ENCODE measurements at places on chromosomes 7 and 10.

DNA sequence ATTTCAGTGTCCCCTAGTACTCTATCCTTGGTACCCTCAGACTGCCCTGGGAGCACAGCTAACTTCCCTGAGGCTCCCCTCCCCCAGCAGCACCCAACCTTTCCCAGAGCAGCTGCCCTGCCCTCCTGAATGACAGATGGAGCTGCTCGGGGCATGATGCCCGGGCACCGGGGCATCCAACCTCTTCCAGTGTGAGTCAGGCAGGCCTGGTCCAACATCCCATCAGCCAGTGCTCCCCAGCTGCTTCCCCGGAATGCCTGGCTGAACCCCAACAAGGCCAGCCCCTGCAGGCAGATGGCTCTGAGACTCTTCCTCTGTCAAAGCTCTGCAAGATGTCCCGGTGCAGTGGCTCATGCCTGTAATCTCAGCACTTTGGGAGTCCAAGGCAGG, 11.9 kb upstream of the TSPAN15 start:
- no peak for DNase-seq

GRCh38 chr10:21502348-21502740, 23.1 kb downstream of the SKIDA1 start:
- no peak for DNase-seq

DNA sequence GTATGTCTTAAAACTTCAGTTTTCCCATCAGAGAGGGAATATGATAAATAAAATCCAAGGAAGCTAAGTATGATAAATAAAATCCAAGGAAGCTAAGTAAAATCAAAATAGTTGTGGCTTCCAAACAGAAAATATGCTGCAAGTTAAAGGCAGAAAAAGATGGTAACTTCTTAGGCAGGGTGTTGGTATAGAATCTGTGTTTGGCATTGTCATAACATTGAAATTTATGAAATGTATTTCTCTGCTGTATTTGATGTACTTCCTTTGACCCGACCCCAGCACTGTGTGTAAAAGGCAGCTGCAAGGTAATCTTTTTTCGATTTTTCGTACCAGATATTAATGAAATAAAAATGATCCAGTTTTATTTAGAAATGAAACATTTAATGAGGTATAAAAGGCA, 537.2 kb downstream of the TFEC start:
- DNase-seq, result no peak

DNA sequence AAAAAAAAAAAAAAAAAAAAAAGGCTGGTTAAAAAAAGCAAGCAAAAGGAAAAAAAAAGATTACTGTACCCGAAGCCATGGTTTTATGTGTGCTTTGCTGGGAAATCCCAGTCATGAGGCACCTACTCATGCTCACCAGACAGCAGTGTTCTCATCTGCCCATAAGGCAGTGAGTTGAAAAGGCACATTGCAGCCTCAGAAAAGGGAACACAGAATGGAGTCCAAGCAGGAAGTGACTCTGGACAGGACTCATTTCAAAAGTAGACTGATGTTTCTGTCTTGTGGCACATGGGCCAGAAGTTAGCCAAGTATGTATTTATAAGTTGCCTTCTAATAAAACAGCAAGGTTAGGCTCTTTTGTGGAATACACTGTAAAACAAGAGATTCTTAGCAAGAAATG, 40.2 kb downstream of the PDSS1 start:
- DNase-seq, result no peak

GRCh38 chr7:102275123-102275703, 11.5 kb upstream of the SH2B2 start:
- DNase-seq, result no peak

DNA sequence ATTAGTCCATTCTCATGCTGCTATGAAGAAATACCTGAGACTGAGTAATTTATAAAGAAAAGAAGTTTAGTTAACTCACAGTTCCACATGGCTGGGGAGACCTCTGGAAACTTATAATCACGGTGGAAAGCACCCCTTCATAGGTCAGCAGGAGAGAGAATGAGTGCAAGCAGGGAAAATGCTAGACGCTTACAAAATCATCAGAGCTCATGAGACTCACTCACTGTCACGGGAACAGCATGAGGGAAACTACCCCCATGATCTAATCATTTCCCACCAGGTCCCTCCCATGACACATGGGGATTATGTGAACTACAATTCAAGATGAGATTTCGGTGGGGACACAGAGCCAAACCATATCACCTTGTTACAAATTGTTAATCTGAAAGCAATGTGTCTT, 15.8 kb downstream of the TAS2R39 start:
- no peak for DNase-seq

GRCh38 chr10:6200734-6201515, 1.8 kb upstream of the PFKFB3 start:
- no peak for DNase-seq

DNA sequence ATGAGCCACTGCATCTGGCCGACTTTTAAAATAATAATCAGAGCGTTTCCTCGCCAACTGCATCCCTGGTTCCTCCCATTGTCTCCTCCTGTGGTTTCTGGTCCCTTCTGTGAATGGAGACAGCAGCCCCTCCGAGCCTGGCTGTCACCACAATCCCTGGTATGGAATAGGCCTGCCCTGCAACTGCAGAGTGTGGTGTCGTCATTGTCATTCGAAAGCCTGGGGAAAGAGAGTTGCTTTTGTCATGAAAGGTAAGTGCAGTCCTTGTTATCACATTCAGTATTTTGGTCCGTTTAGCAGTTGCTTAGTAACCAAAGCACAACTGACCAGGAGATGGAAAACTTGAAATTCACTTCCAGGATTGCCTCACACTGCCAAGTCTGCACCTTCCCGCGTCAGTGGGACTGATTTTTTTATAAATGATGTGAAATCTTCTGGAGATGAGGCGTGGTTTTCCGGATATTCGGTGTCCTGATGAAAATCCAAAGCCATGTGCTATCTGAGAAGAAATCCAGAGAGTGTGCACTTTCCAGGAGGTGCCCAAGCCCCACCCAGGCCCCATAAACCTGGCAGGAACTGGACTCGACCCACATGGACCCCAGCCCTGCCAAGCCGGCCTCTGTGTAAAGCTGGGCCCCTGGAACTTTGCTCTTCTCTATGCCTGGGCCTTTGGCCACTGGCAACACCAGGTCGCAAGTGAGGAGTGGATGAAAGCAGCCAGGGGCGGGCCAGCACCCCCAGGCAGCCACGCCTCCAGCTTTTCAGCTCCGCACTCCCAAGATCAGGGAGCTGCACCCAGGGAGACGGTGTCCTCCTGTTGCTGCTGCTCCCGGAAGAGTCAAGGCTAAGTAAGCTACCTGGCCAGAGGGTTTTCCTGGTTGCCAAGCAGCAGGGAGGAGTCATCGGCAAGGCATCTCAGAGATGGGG, 133.7 kb upstream of the SH2B2 start:
- DNase-seq, result no peak

DNA sequence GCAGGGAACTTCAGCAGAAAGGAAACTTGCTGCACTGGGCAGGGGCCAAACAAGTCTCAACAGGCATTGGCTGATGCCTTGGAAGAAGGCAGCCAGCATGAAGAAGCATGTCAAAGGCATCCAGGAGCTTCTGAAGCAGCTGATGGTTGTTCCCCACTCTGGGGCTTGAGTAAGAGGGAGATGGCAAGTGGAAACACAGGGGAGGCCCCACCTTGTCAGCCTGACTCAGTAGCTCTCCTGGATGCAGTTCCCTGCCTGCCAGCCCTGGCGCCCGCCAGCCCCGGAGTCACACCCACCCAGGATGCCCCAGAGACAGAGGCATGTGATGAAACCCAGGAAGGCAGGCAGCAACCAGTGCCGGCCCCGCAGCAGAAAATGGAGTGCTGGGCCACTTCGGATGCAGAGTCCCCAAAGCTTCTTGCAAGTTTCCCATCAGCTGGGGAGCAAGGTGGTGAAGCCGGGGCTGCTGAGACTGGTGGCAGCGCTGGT, 96.5 kb downstream of the TACC2 start:
- DNase-seq, result no peak

GRCh38 chr10:120946497-120946896, 95.3 kb downstream of the WDR11 start:
- DNase-seq, result no peak

DNA sequence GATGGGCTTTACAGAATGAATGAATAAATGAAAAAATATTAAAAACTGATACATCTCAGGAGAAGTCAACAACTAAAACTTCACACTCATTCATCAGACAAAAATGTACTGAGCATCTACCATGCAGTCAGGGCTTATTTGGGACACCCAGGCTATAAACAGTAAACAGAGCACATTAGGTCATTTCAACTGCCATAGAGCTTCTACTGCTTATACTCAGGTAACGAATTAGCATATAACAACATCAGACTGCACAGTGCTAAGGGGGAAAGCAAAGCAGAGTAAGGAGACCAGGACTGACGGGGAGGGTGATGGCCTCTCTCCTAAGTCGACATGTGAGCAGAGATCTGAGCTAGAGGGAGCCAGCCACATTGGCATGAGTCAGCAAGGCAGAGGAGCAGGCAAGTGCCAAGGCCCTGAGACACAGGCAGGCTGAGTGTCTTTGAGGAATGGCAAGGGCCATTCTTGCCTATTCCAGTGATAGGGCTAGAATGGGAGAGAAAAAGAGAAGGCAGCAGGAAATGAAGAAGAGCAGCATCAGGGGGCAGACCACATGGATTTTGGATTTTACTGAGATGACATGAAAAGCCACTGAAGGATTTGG, 528.9 kb downstream of the PARD3 start:
- DNase-seq, result no peak

- no peak for DNase-seq
Measured at GRCh38 chr10:47023237-47024045, 112.2 kb downstream of the PTPN20 start.

DNA sequence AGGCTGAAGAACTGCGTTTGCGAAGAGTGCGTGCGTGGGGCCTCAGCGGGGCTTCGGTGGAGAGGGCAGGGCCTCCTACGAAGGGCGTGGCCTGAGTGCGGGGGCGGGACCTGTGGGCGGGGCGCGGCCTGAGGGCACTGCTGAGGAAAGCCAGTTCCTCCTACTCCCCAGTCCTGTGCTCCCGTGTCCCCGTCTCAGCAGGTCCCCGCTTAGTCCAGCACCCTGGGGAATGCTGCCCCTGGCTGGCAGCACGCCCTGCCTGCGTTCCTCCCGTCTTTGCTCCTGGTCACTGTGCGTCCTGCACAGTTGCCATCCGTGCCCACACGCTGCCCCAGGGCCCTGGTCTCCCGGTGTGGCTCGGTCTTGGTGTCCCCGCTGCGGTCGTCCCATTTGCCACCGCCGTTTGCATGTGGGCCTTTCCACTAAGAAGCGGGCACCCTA, 177.1 kb downstream of the ZNF248 start:
- DNase-seq, result no peak

DNA sequence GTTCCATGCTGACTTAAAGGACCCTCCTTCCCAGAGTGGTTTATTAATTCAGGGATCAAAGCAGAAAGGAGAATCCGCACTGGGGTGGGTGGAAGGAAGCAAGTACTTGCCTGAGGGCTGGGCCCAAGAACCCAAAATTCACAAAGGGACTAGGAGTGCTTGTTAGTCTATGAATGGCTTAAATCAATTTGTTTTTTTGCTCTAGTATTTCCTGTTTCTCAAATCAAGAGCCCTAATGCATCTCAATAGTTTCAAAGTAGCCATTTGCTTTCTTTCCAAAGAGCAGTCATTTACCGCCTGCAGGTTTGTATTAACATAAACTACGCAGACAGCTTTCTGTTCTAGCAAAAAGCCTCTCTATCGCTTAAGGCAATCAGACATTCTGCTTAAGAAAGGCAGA, 44.2 kb upstream of the SLC35G1 start:
- DNase-seq, result peak; percentile 77

DNA sequence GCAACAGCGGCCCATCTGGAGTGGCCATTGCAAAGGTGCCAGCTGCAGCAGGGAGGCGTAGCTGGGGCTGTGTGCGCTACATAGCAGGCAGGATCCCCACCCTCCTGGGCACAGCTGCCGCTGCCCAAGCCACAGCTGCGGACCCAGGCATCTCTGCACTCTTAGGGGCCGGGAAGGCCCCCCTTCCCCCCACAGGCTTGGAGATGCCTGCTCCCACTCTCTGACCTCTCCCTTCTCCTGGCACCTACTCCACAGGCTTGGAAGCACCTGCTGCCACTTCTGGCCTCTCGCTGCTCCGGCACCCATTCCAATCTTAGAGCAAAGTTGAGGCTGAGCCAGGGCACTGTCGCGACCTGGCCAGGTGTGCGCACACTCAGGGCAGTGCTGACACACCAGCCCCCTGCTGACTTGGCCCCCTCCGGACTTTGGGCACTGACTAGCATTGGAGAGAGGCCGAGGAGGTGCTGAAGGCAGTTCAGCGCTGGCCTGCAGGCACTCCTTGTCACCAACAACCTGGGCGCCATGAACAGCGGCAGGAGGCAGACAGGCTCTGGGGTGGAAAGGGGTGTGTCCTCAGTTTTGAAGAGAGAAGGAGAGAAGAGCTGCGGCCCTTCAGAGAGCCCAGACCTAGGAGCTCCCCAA, 18.4 kb downstream of the RBM48 start:
- no peak for DNase-seq

GRCh38 chr7:54394834-54395233, 147.3 kb upstream of the VSTM2A start:
- DNase-seq, result no peak

GRCh38 chr7:155509725-155510551, 36.4 kb downstream of the CNPY1 start:
- no peak for DNase-seq

All from NCI-H1436 treated with DMSO at 0.1 percent for 48 hours (cell line).